ENCODE measurements at places on chromosomes 5 and 9.

DNA sequence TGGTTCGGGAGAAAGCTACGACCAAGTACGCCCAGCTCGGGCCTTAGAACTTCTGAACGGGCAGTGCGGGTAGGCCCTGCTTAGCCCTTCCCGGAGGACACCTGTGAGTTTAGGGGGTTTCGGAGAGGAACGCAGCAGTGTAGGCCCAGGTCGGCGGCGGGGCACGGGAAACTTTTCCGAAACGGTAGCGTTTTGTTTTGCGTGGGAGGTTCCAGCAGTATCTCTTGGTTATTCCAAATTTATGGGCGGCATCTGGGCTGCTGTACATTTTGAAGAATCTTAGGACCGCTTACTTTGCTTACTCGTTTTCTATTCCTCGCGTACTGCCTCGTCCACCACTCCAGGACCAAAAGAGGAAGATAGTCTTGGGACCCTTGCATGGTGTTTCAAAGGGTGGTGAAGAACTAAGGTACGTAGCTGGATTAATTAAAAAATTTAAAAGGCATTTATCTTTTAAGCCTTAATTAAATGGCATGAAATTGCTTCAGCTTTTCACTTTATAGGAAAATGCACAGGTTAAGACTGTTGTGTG, 492 bp downstream of the TENT2 start:
- DNase-seq = no peak

DNA sequence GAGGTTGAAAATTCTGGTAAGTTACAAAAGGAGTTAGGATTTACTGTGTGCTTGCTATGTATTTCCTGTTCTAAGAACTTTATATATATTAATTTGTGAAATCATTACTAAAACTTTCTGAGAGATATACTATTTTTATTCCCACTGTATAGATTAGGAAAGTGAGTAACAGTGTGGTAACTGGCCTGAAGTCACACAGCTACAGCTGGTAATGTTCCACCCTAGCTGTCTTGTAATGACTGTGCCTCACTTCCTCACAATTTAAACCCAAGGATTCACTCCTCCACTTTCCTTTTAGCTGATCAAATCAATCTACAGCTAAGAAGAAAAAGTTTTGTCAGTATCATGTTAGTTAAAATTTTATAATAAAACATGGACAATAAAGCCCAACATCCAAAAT, 278.8 kb downstream of the GAS1 start:
- no peak for DNase-seq

DNA sequence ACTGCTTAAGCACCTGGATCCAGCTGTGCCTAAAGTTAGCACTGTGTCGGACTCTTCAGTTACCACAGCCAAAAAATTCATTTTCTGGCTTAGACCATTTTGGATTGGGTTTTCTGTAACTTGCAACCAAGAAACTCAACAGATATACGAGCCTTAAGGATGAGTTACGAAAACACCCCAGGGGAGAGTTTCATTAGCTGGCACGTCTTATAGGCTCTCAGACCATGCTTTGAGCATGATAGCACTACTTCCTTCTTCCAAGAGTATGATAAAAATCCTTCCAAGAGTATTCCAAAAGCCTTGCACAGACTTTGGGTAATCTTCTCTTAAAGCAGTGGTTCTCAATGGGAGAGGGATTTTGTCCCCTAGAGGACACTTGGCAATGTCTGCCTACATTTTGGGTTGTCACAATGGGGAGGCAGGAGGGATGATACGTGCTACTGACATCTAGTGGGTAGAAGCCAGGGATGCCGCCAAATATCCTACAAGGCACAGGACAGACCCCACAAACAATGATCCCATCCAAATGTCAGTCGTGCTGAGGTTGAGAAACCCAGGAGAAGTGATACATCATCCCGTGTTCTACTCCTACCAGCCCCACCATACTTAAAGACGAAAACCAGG, 64.8 kb downstream of the SMIM23 start:
- no peak for DNase-seq

DNA sequence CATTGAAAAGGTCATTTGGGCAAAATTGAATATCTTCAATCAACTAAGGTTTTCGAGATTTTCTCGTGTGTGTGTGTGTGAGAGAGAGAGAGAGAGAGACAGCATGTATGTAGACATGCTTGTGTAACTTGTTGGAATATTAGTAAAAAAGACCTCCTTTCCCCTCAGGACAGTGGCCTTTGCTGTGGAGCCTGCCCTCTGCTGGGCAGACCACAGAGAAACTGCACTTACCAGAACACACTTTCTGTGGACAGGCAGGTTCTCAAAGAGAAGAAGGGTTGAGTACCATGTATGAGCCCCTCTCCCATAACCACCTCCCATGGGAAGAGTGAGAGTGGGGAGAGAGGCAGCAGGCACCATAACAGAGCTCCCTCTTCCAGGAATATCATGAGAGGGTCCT, 45.6 kb downstream of the CFAP90 start:
- DNase-seq = no peak

GRCh38 chr9:131651599-131651998, 88.3 kb downstream of the RAPGEF1 start:
- DNase-seq = no peak

- DNase-seq = no peak
Measured at GRCh38 chr5:110925398-110925797, 146.1 kb upstream of the TSLP start.

DNA sequence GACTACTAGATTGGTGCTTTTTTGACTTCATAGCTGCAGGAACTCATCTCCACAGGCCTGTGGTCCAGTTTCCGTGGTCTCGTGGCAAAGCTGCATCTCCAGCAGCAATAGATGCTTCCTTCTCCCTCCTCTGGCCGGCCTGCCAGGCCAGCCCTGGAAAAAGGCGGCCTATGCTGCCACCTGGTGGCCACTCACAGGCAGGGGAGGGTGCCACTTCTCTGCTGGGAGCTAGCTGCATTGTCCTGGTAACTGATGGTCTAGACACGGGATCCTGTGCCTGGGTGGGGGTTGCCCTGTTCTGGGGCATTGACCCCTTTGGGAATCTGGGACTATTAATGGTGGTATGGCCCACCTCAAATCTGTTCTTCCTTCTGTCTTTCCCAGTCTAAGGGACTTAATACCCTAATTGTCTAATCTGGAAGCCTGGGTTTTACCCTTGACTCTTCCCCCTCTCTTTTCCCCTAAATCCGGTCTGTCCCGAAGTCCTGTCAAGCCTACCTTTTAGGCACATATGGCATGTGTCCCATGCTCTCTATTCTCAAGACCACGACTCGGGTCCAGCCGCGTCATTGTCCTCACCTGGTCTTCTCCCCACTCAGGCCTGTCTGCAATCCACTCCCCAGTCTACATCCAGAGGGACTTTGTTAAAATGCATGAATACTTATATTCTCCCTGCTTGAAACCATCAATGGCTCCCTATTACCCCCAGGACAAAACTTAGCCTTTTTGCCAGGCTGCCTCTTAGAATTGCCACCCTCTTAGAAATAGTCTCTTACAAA, 20.1 kb upstream of the PTGS1 start:
- peak; percentile 83 for DNase-seq

DNA sequence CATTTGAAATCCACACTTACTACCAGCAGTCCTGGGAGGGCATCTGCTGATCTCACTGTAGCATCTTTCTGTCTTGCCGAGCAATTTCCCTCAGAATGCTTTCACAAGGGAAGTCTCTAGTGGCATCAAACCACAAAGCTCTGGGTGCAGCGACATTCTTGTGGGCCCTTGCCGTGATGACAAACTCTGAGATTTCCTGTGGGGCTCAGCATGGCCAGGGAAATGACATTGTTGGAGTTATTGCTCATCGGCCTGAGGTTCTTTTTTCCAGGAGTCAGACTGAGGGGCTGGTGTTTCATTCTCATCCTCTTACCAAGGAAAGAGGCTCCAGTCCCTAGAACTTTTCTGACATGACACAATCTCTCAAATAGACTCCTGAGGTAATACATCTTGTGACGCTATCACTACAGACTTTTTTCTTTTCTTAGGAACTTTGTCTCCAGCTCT, 51.4 kb downstream of the PFDN1 start:
- peak; percentile 41 for DNase-seq

GRCh38 chr5:133091034-133091433, 39.2 kb downstream of the HSPA4 start:
- no peak for DNase-seq

DNA sequence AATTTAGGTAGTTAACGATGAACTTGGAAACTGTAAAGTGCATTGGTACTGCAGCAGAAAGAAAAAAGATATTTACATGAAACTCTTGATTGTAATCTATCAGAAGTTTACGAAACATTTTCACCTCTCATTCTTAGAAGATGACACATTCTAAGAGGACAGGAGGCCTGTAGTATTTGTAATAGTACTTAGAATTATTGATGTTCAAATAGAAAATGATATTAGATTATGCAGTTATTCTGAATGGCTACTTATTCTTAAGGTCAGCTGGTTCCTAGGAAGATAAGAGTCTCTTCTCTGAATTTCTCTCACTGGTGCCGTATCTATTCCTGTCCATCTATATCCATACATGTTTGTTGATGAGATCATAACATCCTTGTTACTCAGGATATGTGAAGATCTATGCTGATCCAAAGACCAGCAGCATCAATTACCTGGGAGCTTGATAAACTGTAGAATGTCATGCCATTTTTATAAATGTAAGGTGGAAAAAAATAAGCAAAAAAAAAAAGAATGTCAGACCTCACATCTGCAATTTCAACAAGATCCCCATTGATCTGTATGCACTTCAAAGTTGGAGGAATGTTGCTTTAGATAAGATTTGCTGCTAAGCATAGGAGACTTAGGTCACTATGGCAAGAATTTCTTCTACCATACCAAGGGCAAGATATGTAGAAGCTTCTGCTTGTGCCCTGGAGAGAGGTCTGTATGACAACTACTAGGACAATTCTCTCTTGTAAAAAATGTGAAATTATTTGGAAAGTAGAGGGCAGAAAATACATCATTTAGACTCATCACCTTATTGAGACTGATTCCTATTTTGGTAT, 42.4 kb upstream of the RICTOR start:
- no peak for DNase-seq

DNA sequence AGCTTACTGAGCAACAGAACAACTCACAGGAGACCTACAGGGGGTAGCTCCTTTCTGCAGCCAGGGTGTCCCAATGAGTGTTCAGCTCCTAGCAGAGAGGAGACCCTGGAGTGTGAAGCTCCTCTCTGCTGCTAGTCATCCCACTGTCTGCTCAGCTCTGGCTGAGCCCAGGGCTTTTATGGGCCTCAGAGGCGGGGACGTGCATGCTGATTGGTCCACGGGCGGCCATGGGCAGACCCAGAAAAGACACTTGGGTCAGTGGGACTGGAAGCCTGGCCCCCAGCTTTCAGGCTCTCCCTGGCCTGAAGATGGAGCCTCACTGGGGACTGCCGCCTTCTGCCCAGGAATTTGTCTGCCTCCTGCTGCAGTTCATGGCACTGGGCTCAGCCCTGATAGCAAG, 40.6 kb downstream of the TSPAN17 start:
- no peak for DNase-seq

DNA sequence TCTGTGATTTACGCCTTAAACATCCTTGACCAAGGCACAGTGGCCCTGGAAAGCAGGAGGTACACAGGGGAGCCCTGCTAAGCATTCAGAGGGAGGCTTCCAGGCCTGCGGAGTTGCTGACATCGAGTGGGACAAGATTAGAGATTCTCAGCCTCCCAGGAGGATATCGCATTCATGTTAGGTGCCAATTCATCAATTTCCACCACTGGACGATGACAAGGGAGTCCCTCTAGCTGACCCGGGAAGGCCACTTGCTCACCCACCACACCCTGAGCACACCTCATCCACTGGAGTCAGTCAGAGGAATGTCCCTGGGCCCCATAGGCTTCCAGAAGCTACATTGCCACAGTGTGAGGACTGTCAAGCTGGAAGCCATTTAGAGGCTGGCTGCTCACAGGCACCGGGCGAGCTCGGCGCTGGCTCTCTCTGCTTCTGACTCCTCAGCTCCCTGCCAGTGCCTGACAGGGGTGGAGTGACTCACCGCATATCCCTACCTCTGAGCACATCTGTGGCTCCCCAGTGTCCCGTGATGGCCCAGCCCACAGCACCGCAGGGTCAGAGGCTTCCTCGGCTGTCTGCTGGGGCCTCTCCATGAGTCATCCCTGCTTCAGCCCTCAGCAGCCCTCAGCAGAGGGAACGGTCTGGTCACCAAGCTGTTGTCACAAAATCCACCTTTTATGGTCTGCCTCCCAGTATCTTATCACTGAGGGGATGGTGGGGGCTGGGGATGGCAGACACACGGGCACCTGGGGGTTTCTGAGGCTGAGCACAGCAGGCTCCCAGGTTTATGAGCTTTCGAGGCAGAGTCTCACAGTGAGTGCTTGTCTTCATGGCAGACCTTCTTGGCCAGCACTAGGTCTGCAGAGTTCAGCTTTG, 117.5 kb downstream of the ZNF608 start:
- DNase-seq = no peak

GRCh38 chr5:156963125-156963524, at the start of gene TIMD4:
Gene TIMD4, minus strand, starts transcription at chr5:156963226. Its CDS starts 28 bp downstream, at chr5:156963198.
- DNase-seq = no peak

GRCh38 chr9:3578786-3579185, 53.0 kb upstream of the RFX3 start:
- DNase-seq = no peak

GRCh38 chr5:120615967-120616645, 152.0 kb downstream of the PRR16 start:
- no peak for DNase-seq

DNA sequence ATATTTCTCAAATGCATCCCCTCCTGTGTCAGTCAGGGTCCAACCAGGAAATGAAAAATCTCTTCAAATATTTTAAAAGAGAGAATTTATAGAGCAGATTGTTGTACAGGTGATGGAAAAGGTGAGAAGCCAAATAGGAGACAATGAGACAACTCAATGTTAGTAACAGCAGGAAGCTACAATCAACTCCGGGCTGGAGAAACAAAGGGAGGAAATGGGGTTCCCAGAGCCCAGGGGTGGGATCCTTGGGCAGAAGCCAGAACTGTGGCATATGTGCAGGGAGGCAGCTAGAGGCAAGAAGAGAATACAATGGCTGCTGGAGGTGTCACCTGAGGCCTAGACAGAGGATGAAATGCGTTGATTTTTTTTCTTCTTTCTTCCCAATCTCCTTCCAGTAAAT, 361.8 kb upstream of the ACTBL2 start:
- no peak for DNase-seq

DNA sequence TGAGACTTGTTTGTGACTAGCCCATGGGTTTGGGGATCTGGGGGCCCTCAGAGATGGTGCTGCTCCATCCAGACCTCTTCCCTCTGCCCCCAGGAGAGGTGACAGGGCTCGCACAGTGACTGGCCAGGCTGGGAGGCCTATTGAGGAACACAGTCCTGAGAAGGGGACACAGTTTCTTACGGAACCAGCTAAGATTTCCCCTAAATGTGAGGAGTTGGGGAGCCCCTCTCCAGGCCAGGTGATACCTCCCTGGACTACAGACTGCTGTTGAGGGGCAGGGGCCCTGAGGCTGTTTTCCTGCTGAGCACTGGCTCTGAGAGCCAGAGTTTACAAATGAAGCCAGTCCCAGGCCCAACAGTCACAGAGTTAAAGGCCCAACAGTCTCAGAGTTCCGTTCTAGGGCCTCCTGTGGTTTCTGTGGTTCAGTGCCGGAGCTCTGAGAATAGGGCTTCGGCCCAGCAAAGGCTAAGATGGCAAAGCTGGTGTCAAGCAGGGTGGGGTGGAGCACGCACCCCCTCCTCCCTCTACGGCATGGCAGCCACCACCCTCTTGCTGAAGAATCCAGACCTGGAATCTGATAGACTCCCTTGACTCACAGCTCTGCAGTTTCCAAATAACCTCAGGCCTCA, 1.1 kb upstream of the SEMA4D start:
- no peak for DNase-seq
